ENCODE measurements at places on chromosomes 13 and 19.

DNA sequence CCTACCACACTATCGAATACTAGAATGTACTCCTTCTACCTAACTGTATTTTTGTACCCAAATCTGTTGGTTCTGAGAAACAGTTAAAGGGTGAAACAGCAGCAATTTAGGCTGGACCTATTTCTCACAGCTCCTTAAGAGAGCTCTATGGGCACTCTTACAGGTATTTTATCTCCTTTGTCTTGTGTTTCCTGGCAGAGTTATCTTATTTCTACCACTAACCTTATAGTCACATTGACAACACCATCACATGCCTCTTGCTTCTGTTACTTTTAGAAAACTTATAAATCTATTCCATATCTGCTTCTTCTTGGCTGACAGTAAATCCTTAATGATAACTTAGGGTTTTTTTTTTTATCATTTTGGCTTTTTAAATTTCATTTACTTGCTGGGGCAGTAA, 130.7 kb downstream of the MYO16 start:
- DNase-seq = no peak

GRCh38 chr13:33487575-33488243, 202.2 kb upstream of the STARD13 start:
- DNase-seq = no peak

DNA sequence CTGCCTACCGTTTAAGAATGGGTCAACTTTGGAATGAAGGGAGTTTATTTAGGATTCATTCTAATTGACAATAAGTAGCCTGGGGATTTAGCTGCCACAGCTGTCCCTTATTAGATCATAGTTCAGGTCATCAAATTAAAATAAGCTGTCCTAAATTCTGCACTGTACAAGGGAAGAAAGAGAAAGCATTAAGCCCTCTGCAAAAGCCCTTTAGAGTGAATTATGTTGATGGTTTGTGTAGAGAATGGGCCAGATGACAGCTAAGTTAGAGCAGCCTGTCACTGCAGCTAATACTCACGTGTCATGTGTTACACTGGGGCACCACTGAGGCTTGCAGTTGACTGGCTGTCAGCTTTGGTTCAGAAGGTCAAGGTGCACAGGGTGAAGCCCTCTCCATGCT, 737.1 kb upstream of the SLC10A2 start:
- no peak for DNase-seq

GRCh38 chr13:46613409-46614049, 60.6 kb downstream of the LRCH1 start:
- no peak for DNase-seq

- DNase-seq = no peak
Measured at GRCh38 chr19:38867171-38867780, 10.8 kb downstream of the RINL start.

DNA sequence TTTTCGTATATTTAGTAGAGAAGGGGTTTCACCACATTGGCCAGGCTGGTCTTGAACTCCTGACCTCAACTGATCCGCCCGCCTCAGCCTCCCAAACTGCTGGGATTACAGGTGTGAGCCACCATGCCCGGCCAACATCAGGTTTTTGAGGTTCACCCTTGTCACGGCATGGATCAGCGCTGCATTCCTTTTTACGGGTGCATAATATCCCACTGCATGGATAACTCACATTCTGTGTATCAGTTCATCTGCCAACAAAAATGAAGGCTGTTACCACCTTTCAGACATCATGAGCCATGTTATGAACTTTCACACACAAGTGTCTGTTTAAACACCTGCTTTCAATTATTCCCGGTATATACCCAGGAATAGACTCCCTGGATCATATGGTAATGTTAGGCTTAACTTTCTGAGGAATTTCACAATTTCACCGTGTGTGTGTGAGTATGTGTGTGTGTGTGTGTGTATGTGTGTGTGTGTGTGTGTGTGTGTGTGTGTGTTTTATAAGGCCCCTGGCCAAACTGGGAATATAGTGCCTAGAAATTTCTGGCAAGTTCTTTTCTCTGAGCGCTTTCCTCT, 52.2 kb downstream of the AP1M1 start:
- peak; percentile 17 for DNase-seq

- DNase-seq = no peak
Measured at GRCh38 chr13:25232937-25233515, 54.3 kb downstream of the MTMR6 start.

- DNase-seq = no peak
Measured at GRCh38 chr13:30846866-30847265, 59.2 kb upstream of the MEDAG start.

DNA sequence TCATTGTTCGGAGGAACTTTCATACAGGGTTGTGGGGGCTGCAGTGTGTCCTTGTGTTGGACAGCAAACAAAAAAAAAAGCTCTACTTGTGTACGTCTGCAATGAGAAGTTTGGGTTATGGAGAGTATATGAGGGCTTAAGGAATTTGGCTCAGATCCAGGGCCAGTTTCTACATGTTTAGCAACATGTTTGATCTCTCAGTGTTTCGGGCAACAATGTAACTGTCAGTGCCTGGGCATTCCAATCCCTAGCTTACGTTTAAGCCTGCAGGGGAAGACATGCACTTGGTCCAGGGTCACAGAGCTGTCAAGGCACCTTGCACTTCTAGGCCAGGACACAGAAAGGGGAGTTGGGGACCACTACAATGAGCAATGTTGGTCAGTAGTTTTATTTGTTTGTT, 13.9 kb downstream of the ZNF543 start:
- DNase-seq = no peak

GRCh38 chr19:57720878-57721277, 6.5 kb downstream of the ZNF671 start:
- DNase-seq = no peak

DNA sequence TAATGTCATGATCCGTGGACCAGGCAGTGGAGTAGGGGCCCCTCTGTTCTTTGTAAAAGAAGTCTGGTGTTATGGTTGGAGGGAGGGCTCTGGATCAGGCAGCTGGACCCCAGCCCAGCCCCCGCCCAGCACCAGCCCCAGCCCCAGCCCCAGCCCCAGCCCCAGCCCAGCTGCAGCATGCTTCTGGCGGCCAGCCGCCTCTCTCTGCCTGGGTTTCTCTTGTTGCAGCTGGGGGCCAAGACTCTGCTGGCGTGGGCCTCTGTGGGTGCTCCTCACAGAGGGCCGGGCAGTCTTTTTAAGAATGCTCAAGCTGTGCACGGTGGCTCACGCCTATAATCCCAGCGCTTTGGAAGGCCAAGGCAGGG, 17.9 kb downstream of the DOT1L start:
- DNase-seq = no peak

- DNase-seq = no peak
Measured at GRCh38 chr19:2477141-2477710, 1.3 kb downstream of the GADD45B start.

GRCh38 chr19:14495672-14496028, 277 bp downstream of the GIPC1 start:
- no peak for DNase-seq

DNA sequence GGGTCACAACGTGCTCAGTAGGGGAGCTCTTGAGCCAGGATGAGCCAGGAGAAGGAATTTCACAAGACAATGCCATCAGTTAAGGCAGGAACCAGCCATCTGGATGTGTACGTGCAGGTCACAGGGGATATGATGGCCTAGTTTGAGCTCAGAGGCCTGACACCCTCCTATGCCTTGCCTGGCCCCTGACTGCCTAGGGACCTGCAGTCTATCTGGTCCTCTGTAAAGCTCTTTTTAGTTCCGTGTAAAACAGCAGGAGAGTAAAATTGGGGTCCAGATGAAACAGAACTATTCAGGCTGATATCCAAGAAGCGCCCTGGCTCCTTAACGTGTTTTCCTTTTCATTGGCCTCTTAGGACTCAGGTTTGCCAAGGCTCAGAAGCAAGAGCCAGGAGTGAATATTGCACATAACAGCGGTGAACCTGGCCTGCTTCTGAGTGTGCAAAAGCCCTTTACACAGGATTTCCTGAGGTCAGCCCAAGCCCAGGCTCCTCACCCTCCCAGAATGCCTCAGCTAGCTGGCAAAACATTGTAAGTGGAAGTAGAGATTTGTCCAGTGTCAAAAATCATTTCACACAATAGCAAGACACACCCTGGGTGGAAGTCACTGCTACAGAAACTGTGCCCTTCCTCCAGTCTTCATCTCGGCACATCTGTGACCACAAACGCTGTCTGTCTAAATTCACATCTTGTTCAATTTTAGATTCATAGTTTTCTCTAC, 777.2 kb downstream of the UQCRFS1 start:
- no peak for DNase-seq

- DNase-seq = no peak
Measured at GRCh38 chr19:46032597-46033025, 8.2 kb downstream of the IGFL4 start.

DNA sequence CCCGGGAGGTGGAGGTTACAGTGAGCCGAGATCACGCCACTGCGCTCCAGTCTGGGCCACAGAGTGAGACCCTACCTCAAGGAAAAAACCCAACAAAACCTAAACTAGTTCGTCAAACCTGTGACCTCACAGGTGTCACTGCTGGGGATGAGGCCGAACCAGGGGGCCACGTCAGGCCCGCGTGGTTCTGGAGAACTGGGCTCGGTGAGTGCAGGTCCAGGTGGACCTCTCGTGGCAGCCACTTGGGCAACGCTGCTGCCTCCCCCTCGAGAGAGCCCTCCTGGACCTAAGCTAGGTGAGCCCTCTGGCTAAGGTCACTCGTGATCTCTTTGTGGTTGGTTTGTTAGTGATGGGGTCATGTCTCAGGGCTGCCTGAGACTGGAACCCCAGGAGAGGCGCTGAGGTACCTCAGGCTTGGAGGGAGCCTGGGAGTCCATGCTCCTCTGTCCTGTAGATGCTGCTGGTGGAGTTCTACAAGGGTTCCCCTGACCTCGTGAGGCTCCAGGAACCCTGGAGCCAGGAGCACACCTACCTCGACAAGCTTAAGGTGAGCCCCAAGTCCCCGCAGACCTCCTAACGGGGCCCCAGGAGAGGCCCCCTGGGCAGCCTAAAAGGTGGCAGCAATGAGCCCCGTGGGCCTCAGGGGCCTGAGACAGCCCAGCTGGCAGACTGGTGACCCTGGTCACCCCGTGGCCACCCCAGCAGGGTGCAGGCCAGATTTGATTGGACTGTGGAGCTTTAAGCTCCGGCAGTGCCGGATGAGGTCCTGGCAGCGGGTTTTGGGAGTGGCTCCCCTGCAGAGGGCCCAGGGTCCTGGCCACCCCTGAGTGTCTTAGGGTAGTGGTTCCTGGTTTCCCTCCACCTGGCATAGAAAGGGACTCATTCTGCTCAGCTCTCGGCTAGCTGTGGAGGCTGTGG, 15.6 kb downstream of the MPND start:
- DNase-seq = no peak
